GM23338 (cell line): ENCODE measurements at places on chromosomes 5 and 9. TPM values are rescaled to one million over a fixed set of nuclear protein-coding genes. Genes with fewer than 3 reads are reported as not detected.

The KIF4B gene
- 0.04 TPM in 1 of 2 replicates, not detected in the other for total RNA-seq

The GAS1 gene
- 6.1 and 7.7 TPM in 2 replicates for total RNA-seq

The SHB gene
- 8.4 and 14.0 TPM in 2 replicates for total RNA-seq

The CNTRL gene
- 9.2 and 15.3 TPM in 2 replicates for total RNA-seq

The N4BP3 gene
- 52.7 and 58.2 TPM in 2 replicates for total RNA-seq

The ZSWIM6 gene
- total RNA-seq: 6.0 and 6.6 TPM in 2 replicates

The INSL6 gene
- total RNA-seq: not detected in 2 replicates

The HSPB3 gene
- total RNA-seq: not detected in 2 replicates

The MYOZ3 gene
- 13.8 and 26.4 TPM in 2 replicates for total RNA-seq

The C9orf85 gene
- 10.3 and 18.5 TPM in 2 replicates for total RNA-seq

The PTGR1 gene
- 21.9 and 24.7 TPM in 2 replicates for total RNA-seq

The SHROOM1 gene
- 4.3 and 5.4 TPM in 2 replicates for total RNA-seq

The ANKRD33B gene
- total RNA-seq: 13.0 and 15.4 TPM in 2 replicates

The ZNF483 gene
- 84.5 and 112 TPM in 2 replicates for total RNA-seq

The SIL1 gene
- total RNA-seq: 5.9 and 11.5 TPM in 2 replicates

The ZDHHC21 gene
- total RNA-seq: 9.9 and 13.5 TPM in 2 replicates

The FSTL4 gene
- total RNA-seq: 1.4 and 2.2 TPM in 2 replicates

The CDH18 gene
- total RNA-seq: 0.66 and 1.3 TPM in 2 replicates

The SLC24A2 gene
- total RNA-seq: 7.1 and 7.3 TPM in 2 replicates
